ENCODE measurements at places on chromosomes 11 and 22.

DNA sequence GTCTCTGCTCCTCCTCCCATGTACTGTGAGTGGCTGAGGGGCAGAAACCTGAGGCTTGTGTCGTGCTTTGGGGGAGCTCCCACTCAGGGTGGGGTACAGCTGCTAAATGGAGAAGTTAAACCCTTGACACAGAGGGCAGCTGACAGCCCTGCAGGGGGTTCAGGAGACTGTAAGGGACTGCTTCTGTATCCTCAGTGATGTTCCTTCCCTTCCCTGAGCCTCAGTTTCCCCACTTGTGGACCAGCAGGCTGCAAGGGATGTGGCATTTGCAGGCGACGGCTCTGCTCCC is 15.6 kb downstream of the SYNGR1 start:
- DNase-seq = no peak

DNA sequence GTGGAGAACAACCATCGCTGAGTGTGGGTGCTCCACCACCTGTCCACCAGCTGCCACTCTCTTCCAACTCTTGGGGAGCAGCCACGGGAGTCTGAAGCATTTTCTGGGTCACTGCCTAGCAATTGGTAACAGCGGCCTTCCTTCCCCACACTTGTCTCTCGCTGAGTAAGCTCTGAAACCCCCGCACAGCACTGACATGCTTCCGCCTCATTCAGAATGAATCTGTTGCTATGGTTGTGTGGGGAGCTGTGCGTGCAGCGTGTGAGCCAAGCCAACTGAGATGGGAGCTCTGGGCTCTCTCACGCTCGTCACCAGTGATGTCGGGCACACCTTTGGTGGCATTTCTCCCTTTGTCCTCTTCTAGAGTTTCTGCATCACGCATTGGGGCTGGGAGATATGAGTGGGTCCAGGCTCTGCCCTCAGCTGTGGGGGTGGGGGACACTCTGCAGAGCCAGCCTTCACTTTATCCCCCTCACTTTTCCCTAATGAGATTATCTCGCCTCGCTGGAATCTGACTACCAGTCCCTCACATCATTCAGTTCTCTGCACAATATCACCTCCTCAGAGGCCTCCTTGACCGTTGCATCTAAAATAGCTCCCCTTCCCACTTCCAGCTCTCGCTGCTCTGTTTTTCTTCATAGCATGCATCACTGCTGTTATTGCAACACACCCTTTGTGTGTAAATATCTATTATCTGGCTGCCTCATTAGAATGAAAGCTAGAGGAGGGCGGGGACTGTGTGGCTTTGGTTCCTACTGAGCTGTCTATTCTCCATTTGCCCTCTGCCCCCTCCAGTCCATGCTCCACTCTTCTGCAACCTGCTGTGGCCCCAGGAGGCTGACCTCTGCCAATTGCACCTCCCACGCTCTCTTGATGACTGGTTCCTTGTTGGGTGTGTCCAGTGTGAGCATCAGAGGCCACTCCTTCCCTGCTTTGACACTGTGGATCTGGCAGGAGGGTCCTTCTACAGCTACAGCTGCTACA is 569.9 kb upstream of the CADM1 start:
- DNase-seq = no peak

DNA sequence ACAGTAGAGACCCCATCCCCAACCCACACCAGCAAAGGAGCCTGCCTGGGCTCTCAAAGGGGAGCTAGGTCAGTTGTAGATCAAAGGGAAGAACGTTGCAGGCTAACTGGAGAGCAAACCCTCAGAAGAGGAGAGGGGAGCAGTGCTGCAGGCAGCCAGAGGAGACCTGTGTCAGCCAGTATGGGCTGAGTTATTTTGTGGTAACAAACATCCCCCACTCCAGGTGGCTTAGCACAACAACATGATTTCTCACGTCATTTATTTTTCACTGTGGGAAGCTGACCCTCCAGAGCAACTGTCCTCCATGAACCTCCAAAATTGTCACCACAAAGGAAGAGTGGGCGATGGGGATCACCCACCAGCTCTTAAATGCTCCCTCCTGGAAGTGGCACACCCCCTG is 19.8 kb upstream of the SHANK2 start:
- no peak for DNase-seq

DNA sequence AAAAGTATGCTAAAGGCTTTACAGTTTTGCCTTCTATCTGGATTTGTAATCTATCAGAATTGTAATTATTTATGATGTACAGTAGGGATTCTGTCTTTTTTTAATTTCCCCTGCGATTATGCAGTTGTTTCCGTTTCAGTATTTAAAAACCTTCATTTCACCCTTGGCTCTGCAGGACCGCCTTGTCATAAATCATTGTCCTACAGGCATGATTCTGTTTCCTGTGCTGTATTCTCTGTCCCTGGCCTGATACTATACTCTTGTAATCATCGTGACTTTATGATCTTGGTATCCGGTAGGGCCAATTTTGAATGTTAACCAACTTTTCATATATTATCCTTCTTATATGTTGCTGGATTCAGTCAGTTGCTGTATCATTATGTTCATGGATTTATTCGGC is 151.7 kb downstream of the ATXN10 start:
- DNase-seq = no peak

- DNase-seq = no peak
Measured at GRCh38 chr11:1701091-1701807, 4.3 kb downstream of the KRTAP5-6 start.

DNA sequence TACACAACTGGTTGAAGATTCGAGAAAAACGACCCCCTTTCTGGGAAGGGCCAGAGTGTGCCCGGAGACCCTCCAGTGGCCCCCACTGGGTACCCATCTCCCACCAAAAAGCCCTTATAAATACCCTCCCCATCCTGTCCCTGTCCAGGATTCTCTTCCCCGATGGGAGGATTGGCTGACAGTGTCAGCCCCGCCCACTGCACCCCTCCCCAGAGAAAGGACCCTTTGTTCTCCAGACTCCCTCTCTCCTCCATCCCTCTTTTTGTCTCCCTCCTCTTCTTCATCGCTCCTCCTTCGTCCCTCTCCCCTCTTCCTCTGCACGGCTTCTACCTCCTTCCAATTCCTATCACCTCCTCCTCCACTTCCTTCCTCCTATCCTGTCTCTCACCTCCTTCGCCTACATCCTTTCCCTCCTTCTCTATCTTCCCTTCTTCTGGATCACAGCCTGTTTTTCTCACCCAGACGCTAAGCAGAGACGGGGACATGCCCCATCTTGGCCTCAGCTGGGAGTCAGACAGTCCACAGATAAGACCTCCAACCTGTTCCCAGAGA is 13.3 kb upstream of the MEN1 start:
- no peak for DNase-seq

DNA sequence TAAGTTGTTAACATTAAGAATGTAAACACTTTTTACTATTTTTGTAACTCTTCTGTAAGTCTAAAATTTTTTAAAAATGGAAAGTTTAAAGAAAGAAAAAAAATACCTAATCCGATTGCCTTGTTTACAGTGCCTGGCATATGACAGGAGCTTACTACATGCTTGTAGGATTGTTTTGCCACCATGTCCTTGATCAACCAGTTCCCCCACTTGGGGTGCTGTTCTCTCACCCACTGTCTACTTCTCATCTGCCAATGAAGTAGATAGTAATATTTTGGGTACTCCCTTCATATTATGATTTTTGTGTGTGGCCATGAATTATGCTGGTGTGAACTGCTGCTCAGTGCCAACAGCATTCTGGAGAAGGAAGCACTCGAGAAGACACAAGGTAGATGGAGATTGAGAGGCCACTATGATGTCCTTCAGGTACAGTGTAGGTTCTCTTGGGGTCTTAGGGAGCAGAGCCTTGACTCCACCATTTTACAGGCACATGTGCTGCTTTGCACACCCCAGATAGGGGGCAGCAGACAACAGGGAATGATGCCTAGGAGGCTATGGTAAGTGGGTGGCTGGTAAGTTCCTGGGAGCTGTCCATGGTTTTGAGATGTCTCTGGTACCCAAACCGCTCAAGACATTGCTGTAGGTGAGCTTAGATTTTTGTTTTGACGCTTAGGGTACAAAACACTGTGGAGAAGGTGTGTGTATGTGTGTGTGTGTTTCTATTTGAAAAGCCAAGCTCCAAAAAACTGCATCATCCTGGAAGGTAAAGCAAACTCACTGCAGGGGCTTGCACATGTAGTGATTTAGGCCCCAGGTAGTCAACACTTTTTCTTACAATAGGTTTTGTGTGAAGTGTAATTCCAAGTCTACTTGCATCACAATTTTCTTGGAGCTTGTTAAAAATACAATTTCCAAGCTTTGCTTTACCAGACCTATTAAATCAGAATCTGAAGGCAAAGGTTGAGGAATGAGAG is 494.5 kb upstream of the LARGE1 start:
- no peak for DNase-seq

- no peak for DNase-seq
Measured at GRCh38 chr11:61004761-61005181, 33.3 kb downstream of the CD6 start.

- DNase-seq = no peak
Measured at GRCh38 chr11:114044042-114044871, 15.3 kb upstream of the ZBTB16 start.

DNA sequence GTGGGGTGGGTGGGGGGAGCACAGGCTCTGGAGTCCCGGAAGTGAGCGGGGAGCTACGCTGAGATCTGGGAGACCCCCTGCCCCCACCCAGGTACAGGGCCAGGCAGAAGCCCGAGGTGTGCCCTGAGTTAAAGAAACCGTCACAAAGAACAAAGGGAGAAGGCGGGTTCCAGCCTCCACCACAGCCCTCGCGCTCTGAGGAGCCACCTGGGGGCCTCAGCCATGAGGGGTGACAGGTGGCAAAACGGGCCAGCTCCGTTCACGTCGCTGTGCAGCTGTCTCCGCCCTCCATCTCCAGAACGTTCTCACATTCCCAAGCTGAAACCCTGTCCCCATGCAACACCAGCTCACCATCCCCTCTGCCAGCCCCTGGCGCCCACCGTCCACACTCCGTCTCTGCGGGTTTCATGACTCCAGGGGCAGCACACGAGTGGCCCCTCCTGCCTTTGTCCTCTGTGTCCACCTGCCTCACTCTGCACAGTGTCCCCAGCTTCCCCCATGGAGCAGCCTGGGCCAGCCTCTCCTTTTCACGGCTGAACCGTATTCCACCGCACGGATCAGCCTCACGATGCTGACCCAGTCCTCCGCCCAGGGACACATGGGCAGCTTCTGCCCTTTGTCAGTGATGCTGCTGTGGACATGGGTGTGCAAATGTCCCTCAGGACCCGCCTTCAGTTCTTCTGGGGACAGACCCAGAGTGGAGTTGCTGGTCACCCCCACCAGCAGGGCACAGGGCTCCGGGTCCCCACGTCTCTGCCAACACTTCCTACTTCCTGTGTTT is 1.7 kb upstream of the MUC5B start:
- no peak for DNase-seq

GRCh38 chr11:92589512-92589911 is 364.9 kb downstream of the FAT3 start:
- no peak for DNase-seq

- no peak for DNase-seq
Measured at GRCh38 chr11:7495882-7496551, 10.7 kb downstream of the OLFML1 start.
